ENCODE measurements at places on chromosomes 5 and 9. TPM values are rescaled to one million over a fixed set of nuclear protein-coding genes. Genes with fewer than 3 reads are reported as not detected.

The BARX1 gene
- not detected for total RNA-seq

The C1QTNF3 gene
- 7.1 TPM for total RNA-seq

The CEL gene
- 0.74 TPM for total RNA-seq

The DNM1 gene
- 33.4 TPM for total RNA-seq

The TUSC1 gene
- total RNA-seq, result 22.6 TPM

- no peaks in the 10 kb centered on the region for H3K36me3 ChIP-seq
- no peaks in the 10 kb centered on the region for H3K4me1 ChIP-seq
- H3K27ac ChIP-seq, result no peak overlapping the region
- no peak overlapping the region for H3K4me3 ChIP-seq
Measured at GRCh38 chr5:45262061-45262590, 434.1 kb downstream of the HCN1 start.

- peaks cover 6% of the 10 kb centered on the region for H3K4me1 ChIP-seq
- H3K4me3 ChIP-seq, result no peak overlapping the region
- H3K27me3 ChIP-seq, result no peaks in the 10 kb centered on the region
Measured at GRCh38 chr9:69645488-69645887, 26.7 kb downstream of the APBA1 start.

DNA sequence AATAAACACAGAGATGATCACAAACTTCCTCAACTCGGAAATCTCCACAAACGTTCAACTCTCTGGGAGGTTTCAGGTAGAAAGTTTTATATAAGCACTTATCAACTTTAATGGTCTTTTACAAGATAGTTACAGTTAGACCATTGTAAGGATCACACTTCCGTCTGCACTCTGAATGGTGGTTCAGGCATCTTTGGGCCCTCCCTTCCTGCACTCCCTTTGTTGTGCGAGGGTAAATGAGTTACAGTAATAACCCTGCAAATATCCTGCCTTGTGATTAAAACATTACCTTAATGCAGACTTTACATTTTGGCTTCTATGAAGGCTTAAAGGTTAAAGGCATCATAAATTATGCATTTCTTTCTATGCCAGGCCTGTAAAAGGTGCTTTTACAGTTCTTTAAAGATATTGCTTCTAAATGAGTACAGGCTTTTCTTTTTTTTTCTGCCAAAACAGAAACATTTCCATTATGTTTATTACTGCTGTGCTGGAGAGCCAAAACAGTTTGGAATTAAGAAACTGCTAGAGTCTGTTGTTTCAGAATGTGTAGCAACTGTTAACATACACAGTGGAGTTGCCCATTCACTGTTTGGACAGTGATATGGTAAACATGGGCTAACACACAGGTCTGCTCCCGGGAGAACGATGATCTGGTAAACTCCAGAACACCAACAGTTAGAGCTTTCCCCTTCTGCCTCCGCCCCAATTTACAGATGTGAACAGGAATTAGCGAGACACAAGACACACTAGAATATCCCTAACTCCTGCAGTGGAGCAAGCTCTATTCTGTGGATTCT lies 1.1 kb downstream of the PRUNE2 start:
- H3K27ac ChIP-seq, result no peak overlapping the region
- peaks cover 6% of the 10 kb centered on the region for H3K4me1 ChIP-seq
- H3K4me3 ChIP-seq, result peak overlapping the region; percentile 45
- H3K36me3 ChIP-seq, result no peaks in the 10 kb centered on the region
- no peak for DNase-seq

GRCh38 chr5:20017021-20017420 lies 29.0 kb upstream of the CDH18 start:
- no peaks in the 10 kb centered on the region for H3K36me3 ChIP-seq
- H3K27ac ChIP-seq, result no peak overlapping the region
- DNase-seq, result no peak
- no peaks in the 10 kb centered on the region for H3K4me1 ChIP-seq

DNA sequence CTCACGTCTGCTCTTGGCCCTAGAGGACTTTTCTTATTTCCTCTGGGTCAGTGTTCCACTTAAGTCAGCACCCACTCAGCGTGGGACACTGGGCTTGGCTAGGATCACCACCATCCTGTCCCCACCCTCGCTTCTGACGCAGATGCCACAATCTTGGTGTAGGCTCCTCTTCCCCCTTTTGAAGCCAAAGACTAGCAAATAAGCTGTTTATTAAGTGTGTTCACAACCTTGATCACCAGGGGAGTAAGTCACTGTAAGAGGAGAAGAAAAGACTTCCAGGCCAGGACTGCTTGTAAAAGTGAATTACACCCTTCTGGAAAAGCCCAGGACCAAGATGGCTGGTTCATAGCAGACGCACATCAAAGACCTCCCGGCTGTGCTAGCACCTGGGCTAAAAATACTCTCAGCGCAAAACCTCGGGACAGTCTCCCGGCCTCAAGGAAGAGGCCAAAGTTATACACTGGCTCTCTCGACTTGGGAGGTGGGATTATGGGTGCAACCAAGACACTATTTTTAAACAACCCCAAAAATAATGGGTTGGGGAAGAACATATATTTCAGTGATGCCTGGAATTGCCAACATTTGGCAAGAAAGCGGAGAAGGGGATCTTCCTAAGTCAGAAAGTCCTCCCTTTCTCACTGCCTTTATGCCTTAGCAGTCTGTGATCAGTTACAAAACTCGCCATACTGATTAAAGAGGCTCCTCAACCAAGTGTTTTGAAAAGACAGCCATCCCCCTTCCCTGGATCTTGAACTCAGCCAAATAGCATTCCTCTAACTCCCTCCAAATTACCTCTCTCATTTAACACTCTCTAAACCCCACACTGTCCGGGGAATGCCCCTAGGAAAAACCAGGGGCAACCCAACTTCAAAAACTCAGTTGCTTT lies 69.4 kb downstream of the RAPGEF1 start:
- no peak overlapping the region for H3K4me3 ChIP-seq
- peak overlapping the region; percentile 96 for H3K27ac ChIP-seq
- H3K36me3 ChIP-seq, result no peaks in the 10 kb centered on the region

DNA sequence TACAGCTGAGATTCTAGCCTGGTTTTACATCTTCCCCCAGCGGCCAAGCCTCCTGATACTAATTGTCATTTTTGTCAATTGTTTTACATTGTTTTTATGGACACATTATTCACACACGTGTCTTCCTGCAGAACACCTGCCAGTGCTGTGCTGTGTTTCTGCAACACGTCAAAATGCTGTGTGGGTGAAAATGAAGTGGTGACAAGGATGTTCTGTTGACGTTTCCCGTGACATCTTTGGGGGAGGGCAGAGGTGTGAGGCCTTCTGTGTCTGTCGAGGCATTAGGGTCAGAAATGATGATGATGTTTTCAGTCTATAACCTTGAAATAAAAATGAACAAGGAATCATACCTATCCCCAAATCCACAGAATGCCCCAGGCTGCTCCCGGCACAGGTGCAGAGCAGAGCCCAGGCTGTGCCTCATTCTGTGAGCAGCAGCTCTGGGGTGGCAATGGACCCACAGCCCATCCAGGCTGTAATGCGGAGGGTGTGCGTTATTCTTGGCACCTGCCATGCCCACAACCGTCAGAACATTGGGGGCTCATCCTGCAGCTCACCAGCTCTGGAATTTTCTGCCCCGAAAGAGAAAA lies 23.6 kb upstream of the CEP72 start:
- H3K27ac ChIP-seq, result no peak overlapping the region
- no peaks in the 10 kb centered on the region for H3K36me3 ChIP-seq
- DNase-seq, result no peak
- no peaks in the 10 kb centered on the region for H3K4me1 ChIP-seq

GRCh38 chr5:32843531-32843895 lies 132.4 kb downstream of the NPR3 start:
- H3K4me3 ChIP-seq, result no peak overlapping the region
- no peak for DNase-seq
- peak overlapping the region; percentile 23 for H3K27ac ChIP-seq
- no peaks in the 10 kb centered on the region for H3K27me3 ChIP-seq

DNA sequence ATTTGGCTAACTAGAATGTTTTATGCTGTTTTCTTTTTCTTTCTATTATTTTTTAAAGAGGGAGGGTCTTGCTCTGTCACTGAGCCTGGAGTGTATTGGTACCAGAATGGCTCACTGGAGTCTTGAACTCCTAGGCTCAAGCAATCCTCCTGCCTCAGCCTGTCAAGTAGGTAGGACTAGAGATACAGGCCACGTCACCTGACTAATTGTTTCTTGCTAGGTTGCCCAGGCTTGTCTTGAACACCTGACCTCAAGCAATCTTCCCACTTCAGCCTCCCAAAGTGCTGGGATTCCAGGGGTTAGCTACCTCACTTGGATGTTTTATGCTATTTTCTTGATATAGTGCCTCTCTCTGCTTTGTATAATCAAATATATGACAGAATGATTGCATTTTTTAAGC lies 166.2 kb downstream of the AOPEP start:
- no peak for DNase-seq
- no peaks in the 10 kb centered on the region for H3K27me3 ChIP-seq
- no peak overlapping the region for H3K27ac ChIP-seq
- no peaks in the 10 kb centered on the region for H3K36me3 ChIP-seq
- no peak overlapping the region for H3K4me3 ChIP-seq

- no peak for DNase-seq
- H3K27me3 ChIP-seq, result no peaks in the 10 kb centered on the region
- H3K36me3 ChIP-seq, result no peaks in the 10 kb centered on the region
- no peaks in the 10 kb centered on the region for H3K4me1 ChIP-seq
- no peak overlapping the region for H3K27ac ChIP-seq
Measured at GRCh38 chr9:114860187-114860586, 54.3 kb upstream of the TNFSF15 start.

- H3K27me3 ChIP-seq, result no peaks in the 10 kb centered on the region
- H3K27ac ChIP-seq, result no peak overlapping the region
- no peak for DNase-seq
- no peak overlapping the region for H3K4me3 ChIP-seq
Measured at GRCh38 chr5:36153726-36154125, 1.8 kb downstream of the SKP2 start.

DNA sequence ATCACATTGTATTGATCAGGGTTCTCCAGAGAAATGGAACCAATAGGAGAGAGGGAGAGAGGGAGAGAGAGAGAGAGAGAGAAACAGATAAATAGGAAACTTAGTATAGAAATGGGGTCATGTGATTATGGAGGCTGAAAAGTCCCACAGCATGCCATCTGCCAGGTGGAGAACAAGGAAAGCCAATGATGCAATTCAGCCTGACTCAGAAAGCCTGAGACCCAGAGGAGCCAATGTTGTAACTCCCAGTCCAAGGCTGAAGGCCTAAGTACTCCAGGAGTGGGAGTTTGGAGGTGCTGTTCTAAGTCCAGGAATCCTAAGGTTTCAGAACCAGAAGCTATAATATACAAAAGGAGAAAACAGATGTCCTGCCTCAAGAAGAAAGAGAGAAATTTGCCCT lies 48.4 kb upstream of the ISOC1 start:
- no peak for DNase-seq
- H3K4me1 ChIP-seq, result peaks cover 18% of the 10 kb centered on the region

DNA sequence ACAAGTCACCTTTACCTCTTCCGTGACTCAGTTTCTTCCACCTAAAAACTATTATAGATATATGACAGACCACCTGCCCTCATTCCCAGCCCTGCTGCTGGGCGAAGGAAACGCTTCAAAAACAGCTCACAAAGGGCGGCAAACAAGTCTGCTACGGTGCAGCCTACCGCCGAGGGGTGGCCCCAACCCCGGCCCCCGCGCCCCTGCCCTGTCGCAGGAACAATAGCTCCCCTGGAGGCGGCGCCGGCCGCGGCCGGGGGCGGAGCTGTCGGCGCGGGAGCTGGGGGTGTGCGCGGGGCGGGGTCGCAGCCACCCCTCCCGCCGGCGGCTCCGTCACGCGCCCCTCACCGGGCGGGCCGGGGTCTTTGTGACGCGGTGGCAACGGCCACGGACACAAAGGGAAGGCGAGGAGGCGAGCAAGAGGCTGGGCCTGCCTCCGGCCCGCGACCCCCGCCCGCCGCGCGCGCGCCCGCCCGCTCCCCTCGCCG lies at the start of gene TMEFF1:
TSS of gene TMEFF1 (plus strand) at position 362 of the 488 bp plus-strand sequence. CDS start 396 bp downstream, outside the sequence.
- DNase-seq, result no peak
- no peak within 1 kb of the TSS for H3K27ac ChIP-seq
- peak within 1 kb of the TSS; percentile 68 for H3K4me3 ChIP-seq
- H3K36me3 ChIP-seq, result no peaks in the 10 kb centered on the region
- no peaks in the 10 kb centered on the region for H3K27me3 ChIP-seq
